ENCODE measurements at places on chromosomes 11 and 22.

GRCh38 chr22:37664249-37665101 lies 6.0 kb downstream of the PDXP start:
- DNase-seq: no peak

DNA sequence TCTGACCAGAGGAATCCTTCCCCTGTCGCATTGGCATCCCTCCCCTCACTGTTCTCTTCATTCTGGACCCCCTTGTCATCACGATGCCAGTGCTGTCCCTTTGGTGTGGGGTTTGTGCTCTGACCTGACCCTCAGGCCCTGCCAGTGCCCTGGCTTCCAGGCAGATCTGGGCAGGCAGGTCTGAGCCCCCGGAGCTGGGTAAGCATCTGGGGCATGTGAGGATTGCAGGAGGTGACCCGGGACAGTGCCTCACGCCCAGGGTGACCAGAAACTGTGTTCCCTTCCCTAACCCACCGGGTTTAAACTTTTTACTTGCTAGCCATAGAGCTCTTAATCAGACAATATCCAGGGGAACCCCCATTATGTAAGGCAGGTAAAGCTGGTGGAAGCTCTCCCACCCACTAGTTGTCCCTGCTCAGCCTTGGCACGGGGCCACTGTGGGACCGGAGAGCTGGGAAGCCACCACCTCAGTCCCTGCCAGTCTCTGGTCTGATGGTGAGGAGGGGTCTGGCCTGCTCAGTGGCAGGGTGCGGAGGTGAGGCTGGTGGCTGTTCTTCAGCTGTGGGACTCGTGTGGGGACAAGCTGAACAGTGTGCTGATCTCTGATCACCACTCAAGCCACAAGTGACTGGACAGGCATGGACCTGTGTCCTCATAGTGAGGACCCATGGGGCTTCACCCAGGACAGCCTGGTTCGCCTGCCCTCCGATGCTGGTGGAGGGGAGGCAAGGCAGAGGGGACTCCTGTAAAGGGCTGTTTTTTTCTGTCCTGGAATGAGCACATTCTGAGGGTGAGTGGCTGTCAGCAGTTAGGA lies 38.0 kb downstream of the BCR start:
- no peak for DNase-seq

- DNase-seq: no peak
These were observed 13.0 kb downstream of the JHY start for GRCh38 chr11:122895563-122895962.

DNA sequence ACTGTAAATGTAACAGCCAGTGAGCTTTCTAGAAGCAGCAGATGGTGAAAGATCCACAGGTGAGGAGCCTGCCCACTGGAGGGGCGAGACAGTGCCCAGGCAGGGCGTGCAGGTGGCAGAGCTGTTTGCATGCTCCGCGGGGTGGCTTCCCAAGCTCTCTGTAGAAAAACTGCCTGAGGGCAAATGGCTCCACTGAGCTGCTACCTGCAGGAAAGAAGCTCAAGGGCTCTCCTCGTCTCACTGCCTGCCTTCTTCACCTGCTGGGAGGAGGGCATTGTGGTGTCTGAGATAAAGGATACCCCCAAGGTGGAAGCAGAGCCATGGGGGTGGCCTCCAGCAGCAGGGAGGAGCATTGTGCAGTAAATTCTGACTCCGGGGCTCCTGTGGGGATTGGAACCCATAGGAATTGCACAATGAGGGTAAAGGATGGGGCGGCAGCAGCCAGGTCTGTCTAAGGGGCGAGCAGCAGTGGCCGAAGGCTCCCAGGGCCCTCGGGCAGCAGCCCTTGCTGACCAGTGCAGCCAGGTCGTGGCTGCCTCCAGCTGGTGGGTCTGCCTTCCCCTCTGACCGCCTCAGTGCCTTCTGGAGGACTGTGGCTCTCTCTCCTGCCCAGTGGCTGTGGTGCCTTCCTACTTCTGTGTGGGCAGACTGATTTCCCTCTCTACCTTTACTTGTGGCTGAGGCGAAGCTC lies 28.0 kb upstream of the CABP7 start:
- peak; percentile 17 for DNase-seq

- DNase-seq: no peak
These were observed 29.2 kb downstream of the SC5D start for GRCh38 chr11:121321614-121322243.
